Suprapubic skin (tissue), 4 donors: ENCODE measurements at places on chromosomes 3 and 15. TPM values are rescaled to one million over a fixed set of nuclear protein-coding genes. Genes with fewer than 3 reads are reported as not detected.
A peak's percentile ranks its signal among the peaks of the same experiment; 100 is the strongest.

DNA sequence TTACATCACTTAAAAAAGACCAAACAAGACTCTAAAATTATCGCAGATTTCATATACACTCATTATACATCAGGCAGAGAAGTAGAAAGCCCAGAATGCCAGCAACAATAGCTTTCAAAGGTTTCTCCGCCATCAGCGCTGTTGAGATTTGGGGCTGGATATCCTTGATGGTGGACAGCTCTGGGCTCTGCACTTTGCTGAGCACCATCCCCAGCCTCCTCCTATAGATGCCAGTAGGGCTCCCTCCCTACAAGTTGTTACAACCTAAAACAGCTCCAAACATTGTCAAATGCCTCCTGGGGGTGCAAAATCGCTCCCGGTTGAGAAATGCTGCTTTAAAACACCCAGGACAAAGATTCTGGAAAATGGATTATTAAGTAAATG lies 73.5 kb downstream of the ATP10A start:
- no peaks in the 10 kb centered on the region for H3K36me3 ChIP-seq
- no peak for DNase-seq
- H3K27me3 ChIP-seq: no peaks in the 10 kb centered on the region
- peak overlapping the region; percentile 80 for H3K27ac ChIP-seq
- no peak overlapping the region for H3K4me3 ChIP-seq
- peaks cover 54% of the 10 kb centered on the region for H3K4me1 ChIP-seq

- DNase-seq: no peak
- H3K4me1 ChIP-seq: no peaks in the 10 kb centered on the region
- no peak overlapping the region for H3K4me3 ChIP-seq
- H3K27ac ChIP-seq: no peak overlapping the region
Measured at GRCh38 chr15:22903961-22904534, 65.6 kb downstream of the NIPA2 start.

GRCh38 chr15:20340931-20341661 lies 200.5 kb downstream of the GOLGA6L6 start:
- no peak overlapping the region for H3K27ac ChIP-seq
- H3K4me3 ChIP-seq: no peak overlapping the region
- no peaks in the 10 kb centered on the region for H3K27me3 ChIP-seq
- no peaks in the 10 kb centered on the region for H3K36me3 ChIP-seq
- no peaks in the 10 kb centered on the region for H3K4me1 ChIP-seq

- H3K27me3 ChIP-seq: no peaks in the 10 kb centered on the region
- no peak overlapping the region for H3K4me3 ChIP-seq
- peaks cover 34% of the 10 kb centered on the region for H3K36me3 ChIP-seq
- DNase-seq: no peak
Measured at GRCh38 chr15:44641651-44642050, 21.8 kb downstream of the SPG11 start.

DNA sequence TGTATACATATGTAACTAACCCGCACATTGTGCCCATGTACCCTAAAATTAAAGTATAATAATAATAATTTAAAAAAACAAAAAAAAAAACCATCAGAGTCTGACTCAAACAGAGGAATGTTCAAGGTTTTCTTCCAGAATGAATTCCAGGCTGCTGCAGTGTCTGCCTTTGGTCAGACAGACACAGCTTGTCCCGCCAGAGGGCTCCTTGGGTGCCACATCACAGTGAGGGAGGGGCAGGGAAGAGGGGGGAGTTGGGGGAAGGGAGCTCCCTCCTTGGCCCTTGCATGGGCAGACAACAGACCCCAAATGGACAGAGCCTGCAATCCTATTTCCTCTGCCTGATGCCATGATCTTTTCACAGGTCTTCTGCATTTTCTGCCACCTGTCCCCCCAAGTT lies 36.5 kb downstream of the ITGB5 start:
- no peak for DNase-seq
- H3K4me1 ChIP-seq: peaks cover 38% of the 10 kb centered on the region
- H3K27ac ChIP-seq: peak overlapping the region; percentile 69
- no peak overlapping the region for H3K4me3 ChIP-seq

IGDCC3 gene
- not detected for total RNA-seq

DNA sequence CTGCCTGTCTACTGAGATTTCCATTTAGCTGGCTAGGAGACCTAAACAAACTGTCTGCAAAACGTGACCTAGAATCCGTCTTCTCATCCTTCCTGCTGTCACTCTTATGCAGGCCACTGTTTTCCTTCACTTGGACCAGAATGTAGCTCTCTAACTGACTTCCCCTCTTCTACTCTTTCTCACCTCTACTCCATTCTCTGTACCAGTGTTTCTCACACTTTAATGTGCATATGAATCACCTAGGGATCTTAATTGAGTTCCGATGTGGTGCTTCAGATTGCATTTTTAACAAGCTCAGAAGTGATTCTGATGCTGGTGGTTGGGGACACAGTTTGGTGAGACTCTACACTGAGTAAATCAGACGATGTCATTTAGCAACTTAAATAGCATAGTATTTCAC lies 1.6 kb upstream of the GBE1 start:
- H3K27ac ChIP-seq: no peak overlapping the region
- DNase-seq: no peak
- H3K4me1 ChIP-seq: peaks cover 33% of the 10 kb centered on the region
- H3K27me3 ChIP-seq: no peaks in the 10 kb centered on the region
- H3K36me3 ChIP-seq: no peaks in the 10 kb centered on the region

DNA sequence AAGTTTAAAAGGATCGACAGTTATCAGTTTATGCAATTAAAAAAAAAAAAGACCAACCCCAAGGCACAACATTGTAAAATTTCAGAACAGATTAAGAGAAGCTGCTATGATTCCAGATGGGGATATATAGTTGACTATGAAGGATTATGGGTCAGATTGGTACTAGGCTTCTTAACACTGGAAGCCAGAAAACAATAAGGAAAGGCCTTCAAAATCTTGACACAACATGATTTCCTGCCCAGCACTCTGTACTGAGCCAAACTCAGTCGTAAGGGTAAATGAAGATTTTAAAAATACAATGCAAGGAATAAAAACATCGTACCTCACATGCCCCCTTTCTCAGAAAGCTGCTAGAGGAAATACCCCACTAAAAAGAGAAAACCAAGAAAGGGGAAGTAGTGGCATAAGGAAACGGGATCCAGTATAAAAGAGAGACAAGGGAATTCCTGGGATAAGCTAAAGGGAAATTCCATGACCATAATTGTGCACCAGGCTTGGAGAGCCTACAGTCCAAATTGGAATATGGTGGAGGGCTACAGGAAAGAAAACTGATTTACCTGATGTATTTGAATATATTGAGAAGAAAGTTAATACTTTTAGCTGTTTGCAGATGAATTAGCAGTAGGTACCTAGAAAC lies 27.9 kb downstream of the PIAS1 start:
- H3K27ac ChIP-seq: no peak overlapping the region
- H3K36me3 ChIP-seq: peaks cover 5% of the 10 kb centered on the region
- H3K4me1 ChIP-seq: peaks cover 57% of the 10 kb centered on the region
- no peak for DNase-seq

DNA sequence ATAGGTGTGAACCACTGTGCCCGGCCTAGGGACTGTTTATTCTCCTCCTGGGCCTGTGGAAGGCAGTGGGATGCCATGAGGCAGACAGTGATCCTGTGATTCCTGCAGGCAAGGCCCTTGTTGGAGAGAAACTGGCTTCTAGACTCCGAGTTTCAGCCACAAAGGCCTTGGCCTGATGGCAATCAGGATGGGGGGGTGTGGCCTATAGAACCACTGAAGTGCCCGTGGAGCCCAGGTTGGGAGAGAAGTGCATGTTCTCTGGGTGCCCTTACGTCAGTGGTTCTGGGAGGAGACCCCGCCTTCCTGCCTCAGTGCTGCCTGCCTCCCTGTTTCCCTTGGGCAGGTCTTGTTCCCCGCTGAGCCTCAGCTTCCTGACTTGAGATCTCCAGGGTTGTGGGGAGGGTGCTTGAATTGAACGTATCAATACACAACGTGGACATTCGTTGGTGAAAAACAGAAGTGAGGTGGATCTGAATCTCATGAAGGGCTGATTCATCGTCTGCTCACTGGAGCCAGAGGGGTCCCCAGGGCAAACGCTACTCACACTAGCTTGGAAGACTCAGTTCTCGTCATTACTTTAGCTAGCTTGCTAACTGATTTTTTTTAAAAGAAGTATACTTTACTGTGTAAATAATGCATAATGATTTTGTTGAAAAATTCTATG lies 31.8 kb downstream of the IRAK2 start:
- H3K36me3 ChIP-seq: peaks cover 3% of the 10 kb centered on the region
- H3K4me1 ChIP-seq: peaks cover 75% of the 10 kb centered on the region
- H3K27me3 ChIP-seq: no peaks in the 10 kb centered on the region
- no peak overlapping the region for H3K27ac ChIP-seq
- DNase-seq: no peak

SI gene
- 0.08 TPM for total RNA-seq

GRCh38 chr3:775178-775880 lies 317.5 kb upstream of the CNTN6 start:
- no peaks in the 10 kb centered on the region for H3K4me1 ChIP-seq
- H3K4me3 ChIP-seq: no peak overlapping the region
- DNase-seq: no peak

GABRG3 gene
- total RNA-seq: 0.97 TPM

DLG1 gene
- 140 TPM for total RNA-seq

- DNase-seq: no peak
- H3K4me1 ChIP-seq: no peaks in the 10 kb centered on the region
- H3K27ac ChIP-seq: no peak overlapping the region
- H3K36me3 ChIP-seq: no peaks in the 10 kb centered on the region
Measured at GRCh38 chr3:143207338-143207961, 87.9 kb downstream of the CHST2 start.

DNA sequence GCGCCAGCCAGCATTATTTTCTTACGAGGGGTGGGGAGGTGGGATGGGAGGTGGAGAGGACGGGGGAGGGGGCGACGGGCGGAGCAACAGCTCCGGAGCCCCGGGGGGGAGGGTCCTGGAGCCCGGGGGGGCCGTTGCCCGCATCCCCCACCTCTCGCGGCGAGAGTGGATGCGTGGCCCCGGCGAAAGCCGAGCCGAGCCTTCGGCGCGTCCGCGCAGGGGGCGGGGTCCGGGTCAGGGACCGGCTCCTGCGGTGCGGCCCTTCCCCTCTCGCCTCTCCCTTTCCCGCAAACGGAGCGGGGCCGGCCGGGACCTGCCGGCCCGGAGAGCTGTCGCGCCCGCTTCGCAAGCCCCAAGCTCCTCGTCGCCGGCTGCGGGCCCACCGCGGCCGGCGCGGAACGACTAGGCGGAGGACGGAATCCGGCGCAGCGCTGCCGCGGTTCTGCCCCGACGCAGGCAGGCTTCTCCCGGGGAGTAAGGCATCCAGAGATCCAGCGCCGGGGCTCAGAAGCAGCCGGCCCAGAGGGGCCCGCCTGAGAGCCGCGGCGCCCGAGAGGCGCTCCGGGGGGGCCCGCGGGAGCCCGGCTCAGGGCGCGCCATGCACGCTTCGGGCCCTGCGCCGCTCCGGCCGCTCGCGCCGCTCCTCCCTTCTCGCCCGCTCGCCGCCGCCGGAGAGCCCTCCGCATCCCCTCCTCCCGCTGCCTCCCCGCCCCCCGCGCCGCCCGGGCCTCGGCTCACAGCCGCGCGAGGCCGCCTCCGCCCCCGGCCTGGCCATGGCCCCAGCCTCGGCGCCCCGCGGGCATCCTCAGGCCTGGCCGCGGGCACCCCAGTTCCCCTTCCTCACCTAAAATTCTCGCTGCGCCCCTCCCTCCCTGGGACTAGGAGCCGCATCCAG lies 459 bp upstream of the ADCY5 start:
- peak overlapping the region; percentile 77 for H3K4me3 ChIP-seq
- peaks cover 23% of the 10 kb centered on the region for H3K4me1 ChIP-seq
- H3K27me3 ChIP-seq: peaks cover 53% of the 10 kb centered on the region
- no peaks in the 10 kb centered on the region for H3K36me3 ChIP-seq
- DNase-seq: no peak
- peak overlapping the region; percentile 62 for H3K27ac ChIP-seq

TRH gene
- total RNA-seq: not detected

LTF gene
- total RNA-seq: 8.6 TPM

- H3K4me3 ChIP-seq: no peak overlapping the region
- H3K36me3 ChIP-seq: no peaks in the 10 kb centered on the region
- DNase-seq: peak; percentile 82
- H3K27ac ChIP-seq: no peak overlapping the region
Measured at GRCh38 chr3:102979682-102980354, 545.0 kb downstream of the ZPLD1 start.

DNA sequence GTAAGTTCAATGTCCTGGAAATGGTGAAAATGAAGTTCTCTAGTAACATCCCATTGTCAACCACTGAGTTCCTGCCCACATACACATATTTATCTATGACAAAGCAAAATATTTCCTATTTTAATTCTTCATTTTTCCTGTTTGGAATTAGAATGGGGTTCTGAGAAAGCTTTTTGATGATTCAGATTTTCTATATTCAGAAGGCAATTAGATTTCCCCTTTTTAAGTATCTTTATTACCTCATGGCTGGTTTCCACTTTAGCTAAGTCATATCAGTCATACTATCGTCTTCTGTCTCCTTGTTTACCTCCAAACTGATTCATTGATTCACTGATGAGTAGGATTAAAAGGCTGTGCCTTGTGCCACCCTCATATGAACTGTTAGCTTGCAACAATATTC lies 17.9 kb downstream of the ETFA start:
- H3K27me3 ChIP-seq: no peaks in the 10 kb centered on the region
- H3K27ac ChIP-seq: no peak overlapping the region
- no peak for DNase-seq
- H3K36me3 ChIP-seq: peaks cover 4% of the 10 kb centered on the region
- H3K4me1 ChIP-seq: no peaks in the 10 kb centered on the region

ISLR2 gene
- 1.1 TPM for total RNA-seq

- no peaks in the 10 kb centered on the region for H3K36me3 ChIP-seq
- peaks cover 49% of the 10 kb centered on the region for H3K4me1 ChIP-seq
- peaks cover 6% of the 10 kb centered on the region for H3K27me3 ChIP-seq
- no peak for DNase-seq
- no peak overlapping the region for H3K4me3 ChIP-seq
- H3K27ac ChIP-seq: no peak overlapping the region
Measured at GRCh38 chr3:53156368-53156834, 4.6 kb upstream of the PRKCD start.

NEK11 gene
- 7.5 TPM for total RNA-seq

DNA sequence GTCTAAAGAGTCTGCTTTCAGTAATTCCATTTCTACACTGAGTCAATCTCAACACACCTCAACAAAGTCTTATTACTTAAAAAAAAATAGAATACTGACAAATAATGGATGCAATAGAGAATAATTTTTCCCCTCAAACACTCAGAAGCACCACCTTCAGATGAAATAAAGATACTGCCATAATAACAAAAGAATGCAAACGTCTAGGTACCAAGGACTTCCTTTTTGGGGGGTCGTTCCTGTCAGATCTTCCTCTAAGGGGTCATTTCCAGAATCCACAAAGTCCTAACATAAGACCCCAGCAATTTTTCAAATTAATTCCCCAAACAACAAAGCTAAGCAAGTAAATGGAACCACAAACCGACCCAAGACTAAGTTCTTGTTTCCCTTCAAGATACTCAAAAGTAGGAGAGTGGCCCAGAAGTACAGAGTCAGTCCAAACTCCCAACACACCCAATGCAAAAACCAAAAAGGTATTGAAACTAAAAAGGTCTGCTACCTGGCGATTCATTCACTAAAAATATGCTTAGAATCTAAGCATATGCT lies 1.3 kb downstream of the RYK start:
- no peaks in the 10 kb centered on the region for H3K27me3 ChIP-seq
- DNase-seq: no peak
- no peak overlapping the region for H3K27ac ChIP-seq
